GM13977 (cell line): ENCODE measurements at places on chromosomes 5 and 9.

GRCh38 chr9:136249877-136250559, 4.4 kb upstream of the QSOX2 start:
- no peak for DNase-seq

DNA sequence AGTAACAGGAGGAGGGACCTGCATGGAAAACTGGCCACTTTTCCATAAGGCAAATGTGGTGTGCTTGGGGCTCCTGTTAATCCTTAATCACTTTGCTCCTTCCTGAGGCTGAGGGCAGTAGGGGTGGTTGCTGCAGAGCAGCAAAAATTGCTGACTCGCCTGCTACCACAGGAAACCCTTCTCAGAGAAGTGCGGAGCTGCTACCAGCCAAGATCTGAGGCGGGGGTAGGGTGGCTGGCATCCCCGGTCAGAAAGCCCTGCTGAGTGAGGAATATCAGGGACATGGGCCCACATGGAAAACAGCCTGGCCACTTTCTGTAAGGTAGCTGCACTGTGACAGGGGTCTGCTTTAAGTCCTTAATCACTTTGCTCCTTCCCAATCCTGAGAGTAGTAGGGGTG, 192.4 kb upstream of the GHR start:
- no peak for DNase-seq

- no peak for DNase-seq
These were observed 18.1 kb downstream of the FGF1 start for GRCh38 chr5:142667831-142668230.

DNA sequence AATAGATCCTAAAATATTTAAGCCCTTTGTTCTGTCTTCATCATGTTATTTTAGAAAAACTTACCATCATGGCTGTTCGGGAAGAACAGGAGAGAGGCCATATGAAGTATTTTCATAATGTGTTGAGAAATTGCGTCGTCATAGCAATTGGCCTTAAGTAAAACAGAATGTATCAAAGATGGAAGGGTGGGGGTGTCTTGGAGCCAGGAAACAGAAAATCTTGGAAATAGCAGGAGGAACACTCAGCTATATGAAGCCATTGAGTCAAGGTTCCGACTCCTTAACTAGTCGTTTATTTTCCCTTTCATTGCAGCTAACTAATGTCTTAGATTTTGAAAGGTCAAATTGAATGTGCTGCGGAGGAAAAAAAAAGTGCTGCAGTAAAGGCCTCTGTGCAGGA, 1.3 kb downstream of the SPTAN1 start:
- DNase-seq, result no peak

DNA sequence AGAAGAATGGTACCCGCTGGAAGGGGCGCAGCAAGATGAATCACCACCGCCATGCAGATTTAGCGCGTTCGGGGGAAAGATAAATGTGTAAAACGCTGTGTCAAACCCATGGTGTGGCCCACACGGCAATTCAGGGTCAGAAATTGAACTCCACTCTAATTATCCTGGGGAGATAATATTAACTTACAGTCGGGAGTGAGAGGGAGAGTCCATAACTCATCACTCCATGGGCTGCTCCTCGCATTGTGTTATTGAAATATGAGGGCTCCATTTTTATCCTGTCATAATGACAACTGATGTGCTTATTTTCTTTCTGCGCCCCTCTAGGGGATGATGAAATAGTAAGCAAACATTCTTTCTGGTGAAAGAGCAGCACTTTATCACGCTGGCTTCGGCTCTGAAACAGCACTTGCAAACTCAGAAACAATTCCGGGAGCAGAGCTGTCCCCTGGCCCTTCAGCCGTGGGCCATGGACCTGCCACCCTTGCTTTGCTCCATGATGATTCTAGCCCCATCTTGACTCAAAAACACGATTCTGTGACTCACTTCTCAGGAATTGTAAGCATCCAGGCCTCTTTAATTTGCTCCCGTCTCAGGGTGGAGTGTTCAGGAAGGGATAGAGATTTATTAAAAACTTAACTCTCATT, 431.6 kb downstream of the IRX1 start:
- no peak for DNase-seq

GRCh38 chr9:120712539-120713031, 1.7 kb downstream of the MEGF9 start:
- no peak for DNase-seq

GRCh38 chr5:174177976-174178605, 132.6 kb downstream of the NSG2 start:
- DNase-seq, result no peak

DNA sequence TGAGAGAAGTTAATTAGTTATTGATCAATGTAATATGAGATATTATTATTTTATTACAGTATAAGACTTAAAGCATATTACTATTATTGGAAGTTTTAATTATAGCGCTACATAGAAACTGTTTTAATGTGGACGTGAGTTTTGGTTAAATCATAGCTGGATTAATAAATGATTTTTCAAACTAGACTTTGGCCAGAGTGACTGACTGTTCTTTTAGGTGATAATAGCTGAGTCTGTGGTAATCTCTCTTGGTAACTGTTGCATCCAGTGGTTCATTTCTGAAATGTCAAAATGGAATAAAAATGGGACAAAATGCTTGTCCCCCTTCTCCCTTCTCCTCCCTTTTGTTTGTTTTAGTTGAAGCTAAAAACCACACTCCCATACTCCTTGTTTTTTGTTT, 28.1 kb downstream of the ANKHD1 start:
- no peak for DNase-seq

GRCh38 chr9:87156247-87156646, 208.9 kb upstream of the GAS1 start:
- no peak for DNase-seq

DNA sequence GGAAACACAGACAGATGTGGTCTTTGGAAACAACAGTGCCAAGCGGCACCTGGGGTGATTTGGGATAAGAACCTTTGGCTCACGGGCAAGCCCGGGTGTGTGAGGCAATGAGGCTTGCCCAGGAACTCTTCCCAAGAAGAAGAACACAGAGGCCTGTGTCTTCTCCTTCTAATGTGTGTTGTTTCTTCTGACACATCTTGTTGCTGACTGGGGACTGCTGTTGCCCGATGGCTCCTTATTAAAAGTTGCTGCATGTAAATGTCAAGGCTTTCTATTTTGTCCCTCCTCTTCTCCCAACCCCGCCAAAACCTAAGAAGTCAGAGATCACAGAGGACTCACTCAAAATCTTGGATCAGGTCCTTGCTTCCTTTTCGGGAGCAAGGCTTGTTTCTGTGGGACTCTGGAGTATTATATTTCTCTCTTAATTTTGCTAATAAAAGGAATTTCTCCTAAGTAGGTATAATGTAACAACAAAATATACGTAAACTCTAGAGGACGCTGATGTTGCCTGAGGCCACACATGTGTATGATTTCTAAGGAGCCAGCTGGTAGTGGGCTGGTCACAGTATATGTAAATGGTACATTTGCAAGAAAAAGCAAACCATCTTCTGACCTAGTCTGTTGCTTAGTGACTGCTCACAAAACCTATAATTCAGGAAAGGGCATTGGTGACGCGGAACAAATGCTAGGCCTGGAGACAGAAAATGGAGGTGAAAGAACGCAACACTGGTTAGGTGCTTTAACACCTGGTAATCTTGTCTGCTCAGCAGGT, 232.5 kb downstream of the GADD45G start:
- no peak for DNase-seq

DNA sequence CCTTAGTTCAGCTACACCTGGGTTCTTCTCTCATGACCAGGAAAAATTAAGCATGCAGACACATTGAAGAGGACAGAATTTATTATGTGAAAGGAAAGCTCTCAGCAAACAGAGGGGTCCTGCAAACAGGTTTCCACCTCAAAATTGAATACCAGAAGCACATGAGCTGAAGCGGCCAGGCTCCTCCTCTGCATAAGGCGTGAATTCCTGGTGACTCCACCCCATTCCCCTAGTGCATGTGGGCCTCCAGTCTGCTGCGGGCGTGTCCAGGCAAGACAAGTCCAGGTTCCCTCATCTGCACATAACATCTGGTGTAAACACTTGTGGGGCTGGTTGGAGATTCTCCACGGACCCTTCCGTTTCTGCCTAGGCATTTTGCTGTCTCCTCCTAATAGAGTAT, 1156.4 kb downstream of the FOXD4L5 start:
- no peak for DNase-seq

GRCh38 chr9:126232461-126232860, 94.2 kb upstream of the MVB12B start:
- no peak for DNase-seq

GRCh38 chr5:175351126-175351525, 92.9 kb downstream of the DRD1 start:
- no peak for DNase-seq

GRCh38 chr5:151198861-151199260, 25.0 kb downstream of the CCDC69 start:
- no peak for DNase-seq
